ENCODE measurements at places on chromosomes 7 and 10.

- no peak for DNase-seq
Measured at GRCh38 chr7:47266131-47266706, 315.7 kb downstream of the TNS3 start.

DNA sequence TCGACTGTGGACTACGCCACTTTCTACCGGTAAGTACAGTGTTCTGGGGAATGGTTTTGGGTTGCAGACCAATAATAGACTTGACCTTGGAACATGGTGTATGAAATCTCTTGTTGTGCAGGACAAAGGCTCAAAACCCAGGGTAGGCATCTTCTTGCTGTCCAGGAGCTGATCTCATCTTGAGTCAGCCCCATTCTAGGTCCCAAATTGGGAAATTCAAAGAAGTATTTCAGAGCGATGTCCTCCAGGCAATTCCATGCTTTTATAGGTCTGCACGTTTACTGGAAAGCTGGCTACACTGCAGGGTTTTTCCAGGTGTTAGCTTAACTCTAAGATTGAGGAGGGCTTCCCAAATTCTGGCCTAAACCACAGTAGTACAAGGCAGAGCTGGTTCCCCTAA, 180.7 kb downstream of the BMPER start:
- DNase-seq, result no peak

DNA sequence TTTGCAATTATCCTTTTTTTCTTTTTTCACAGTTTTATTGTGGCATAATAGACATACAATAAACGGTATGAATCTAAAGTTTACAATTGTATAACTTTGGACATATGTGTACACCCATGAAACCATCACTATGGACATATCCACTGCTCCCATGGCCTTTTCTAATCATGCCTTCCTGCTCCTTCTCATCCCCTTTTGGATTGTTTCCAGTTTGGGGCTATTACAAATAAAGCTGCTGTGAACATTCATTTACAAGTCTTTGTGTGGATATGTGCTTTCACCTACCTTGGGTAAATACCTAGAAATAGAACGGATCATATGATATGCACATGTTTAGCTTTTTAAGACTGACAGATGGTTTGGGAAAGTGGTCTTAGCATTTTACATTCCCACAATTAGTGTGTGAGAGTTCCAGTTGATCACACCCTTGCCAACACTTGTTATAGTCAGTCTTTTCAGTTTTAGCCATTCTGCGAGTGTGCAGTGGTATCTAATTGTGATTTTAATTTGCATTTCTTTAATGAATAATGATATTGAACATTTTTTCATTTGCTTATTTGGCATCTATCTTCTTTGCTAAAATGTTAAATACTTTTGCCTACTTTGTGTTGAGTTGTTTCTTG, 120.9 kb upstream of the KAT6B start:
- DNase-seq, result no peak

- no peak for DNase-seq
Measured at GRCh38 chr7:135152442-135152841, 4.6 kb downstream of the TMEM140 start.

GRCh38 chr10:11407939-11408338, 203.5 kb downstream of the USP6NL start:
- DNase-seq, result no peak

DNA sequence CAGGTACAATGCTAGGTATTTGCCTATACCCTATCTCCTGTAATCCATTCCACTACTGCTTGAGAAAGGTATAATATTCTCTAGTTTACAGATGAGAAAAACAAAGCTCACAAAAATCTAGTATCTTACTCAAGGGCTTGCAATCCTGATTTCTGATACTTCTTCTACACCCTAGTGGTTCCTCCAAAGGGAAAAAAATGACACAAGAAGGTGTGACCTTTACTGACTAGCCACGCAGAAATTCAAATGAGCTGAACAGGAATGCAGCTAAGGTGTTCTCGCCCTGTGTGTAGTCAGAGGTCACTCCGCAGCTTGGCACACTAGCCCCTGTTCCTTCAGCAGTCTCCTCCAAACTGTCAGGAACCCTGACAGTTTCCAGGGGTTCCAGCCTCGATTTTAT, 59.5 kb upstream of the TM9SF3 start:
- no peak for DNase-seq

DNA sequence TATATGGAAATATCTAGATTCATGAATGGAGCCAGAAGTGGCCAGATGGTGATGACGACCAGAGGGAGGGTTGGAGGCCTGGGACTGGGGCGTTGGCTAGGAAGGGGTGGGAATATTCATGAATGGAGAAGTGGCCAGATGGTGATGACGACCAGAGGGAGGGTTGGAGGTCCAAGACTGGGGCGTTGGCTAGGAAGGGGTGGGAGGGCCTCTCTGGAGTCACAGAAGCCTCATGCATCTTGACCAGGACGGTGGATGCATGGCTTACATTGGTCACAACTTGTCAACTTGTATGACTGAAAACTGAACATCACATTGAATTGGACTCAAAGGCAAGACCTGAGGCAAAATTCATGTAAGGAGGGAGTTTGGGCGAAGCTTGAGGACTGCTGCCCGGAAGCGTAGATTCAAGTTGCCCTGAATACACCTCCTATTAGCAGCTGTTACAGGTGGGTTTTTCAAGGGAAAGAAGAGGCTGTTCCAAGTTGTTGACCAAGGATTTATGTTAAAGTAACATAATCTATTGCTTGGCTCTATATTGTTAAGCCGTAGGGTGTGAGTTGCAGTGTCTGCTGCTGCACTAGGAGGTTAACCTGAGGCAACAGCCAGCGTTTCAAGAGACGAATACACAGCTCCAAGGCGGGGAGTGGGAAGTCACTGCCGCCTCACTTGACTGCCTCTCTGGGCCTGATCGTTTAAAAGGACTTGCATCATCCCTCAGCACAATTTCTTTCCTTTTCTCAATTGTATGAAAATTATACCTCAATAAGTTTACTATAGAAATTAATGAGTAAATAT, 55.1 kb upstream of the FAM20C start:
- DNase-seq, result no peak

DNA sequence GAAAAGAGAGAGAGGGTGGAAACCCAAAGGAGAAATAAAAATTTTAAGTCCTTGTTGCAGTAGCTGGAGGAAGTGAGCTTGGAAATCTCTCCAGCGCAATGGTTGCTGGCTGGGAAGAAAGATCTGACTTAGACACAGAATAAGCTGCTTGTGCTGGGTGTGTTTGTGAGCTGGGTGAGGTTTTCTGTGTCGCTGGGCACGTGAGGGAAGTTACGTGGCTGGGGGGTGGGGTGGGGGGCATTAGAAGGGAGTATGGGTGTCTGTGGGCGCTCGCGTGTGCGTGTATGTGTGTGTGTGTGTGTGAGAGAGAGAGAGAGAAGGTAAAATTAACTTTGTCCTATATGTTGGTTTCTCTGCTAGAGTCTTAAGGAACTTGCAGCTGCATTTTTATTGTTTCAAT, 11.6 kb downstream of the TCF7L2 start:
- no peak for DNase-seq

- no peak for DNase-seq
Measured at GRCh38 chr10:14569274-14570060, 205.2 kb downstream of the FAM107B start.

DNA sequence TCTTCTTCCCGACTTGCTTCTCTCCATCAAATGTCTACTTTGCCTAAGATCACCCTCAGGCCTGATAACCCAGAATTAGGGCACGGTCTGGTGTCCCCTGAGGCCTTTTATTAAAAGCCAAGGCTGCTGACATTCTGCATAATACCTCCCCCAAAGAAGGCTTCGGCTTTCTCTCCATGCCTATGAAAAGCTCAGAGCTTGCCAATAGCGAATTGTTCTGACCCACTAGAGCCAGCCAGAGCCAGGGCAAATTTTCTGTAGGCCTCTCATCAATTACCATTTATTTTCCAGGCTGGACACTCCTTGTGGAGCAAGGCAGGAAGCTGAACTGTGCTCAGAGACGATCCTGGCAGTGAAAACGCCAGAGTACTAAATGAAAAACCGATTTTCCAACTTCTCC, 64.3 kb upstream of the ADRB1 start:
- no peak for DNase-seq

DNA sequence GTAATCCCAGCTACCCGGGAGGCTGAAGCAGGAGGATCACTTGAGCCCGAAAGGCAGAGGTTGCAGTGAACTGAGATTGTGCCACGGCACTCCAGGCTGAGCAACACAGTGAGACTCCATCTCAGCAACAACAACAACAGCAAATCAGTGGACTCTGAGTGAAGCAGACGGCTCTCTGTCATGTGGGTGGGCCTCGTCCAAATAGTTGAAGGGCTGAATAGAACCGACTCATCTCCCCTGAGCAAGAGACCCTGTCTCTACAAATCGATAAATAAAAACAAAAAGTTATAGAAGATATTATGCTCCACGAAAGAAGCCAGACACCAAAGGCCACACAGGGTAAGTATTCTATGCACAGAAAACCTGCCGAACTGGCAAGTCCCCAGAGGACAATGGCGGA, 45.9 kb downstream of the UNCX start:
- no peak for DNase-seq

DNA sequence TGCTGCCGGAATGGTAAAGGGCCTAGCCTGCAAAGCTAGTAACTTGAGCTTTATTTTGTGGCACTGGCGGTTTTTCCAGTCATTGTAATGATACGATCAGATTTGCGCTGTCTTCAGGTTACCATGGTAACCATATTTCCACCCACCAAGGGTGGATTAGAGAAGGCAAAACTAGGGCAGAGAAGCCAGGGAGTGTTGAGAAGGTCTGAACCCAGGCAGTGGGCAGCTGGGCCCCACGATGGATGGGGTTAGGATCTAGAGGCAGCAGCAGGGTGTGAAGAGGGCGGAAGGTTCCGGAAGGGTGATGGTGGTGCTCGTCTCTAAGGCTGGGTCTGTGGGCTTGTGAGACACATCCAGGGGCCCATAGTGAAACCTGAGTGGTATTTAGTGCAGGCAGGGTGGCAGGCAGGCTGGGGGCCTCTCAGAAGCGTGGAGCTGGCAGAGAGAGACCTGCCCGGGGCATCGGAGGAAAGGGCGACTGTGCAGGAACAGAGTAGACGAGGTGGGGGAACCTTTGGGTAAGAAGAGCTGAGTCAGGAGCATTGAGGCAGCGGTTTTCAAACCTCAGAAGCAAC, 87.9 kb upstream of the GTF2I start:
- DNase-seq, result no peak

DNA sequence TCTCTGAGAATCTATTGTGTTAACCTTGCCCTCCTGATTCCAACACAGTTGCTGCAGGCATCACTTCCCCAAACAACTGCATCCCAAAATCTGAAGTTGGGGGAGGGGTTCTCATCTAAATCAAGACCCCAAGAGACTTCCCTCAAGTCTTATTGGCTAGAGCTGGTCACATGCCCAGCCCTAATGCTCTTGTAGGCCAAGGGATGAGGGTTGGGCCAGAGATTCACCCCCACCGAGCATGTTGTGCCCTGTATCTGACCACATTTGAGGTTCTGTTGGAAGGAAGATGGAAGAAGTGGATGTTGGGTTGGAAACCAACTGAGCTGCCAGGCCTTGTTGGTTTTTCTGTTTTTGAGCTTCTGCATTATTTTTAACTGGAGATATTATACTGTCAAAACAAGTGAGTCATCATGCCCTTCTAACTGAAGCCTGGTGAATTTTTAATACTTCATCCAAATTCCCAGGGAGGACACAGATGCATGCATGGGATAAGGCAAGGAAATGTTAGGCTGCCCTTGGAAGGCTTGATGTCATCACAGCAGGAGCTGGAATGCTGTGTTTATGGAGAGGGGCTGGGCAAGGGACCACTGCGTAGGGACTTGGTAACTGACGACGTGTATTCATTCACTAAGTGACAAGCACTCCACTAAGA, 68.6 kb upstream of the CACUL1 start:
- DNase-seq, result no peak

DNA sequence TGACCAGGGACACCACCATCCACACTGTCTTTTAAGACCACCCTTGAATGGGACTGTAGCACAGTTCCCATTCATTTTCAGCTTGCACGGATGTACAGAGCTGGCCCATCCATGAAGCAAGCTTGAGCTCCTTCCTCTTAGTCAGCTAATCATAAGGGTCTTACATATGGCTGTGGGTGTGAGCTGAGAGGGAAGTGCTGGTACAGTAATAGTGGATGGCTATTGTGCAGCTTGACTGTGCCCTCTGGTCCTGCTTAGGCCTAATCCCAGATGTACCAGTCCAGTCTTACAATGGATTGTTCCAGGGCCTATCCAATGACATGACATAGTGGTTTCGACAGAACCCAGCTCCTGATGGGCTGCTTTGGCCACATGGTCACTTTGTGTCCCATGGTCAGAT, 96.9 kb upstream of the ZNF438 start:
- no peak for DNase-seq

GRCh38 chr10:44993226-44993921, 7.3 kb upstream of the ZNF22 start:
- no peak for DNase-seq

- DNase-seq, result no peak
Measured at GRCh38 chr10:63409465-63410027, 56.2 kb downstream of the JMJD1C start.

DNA sequence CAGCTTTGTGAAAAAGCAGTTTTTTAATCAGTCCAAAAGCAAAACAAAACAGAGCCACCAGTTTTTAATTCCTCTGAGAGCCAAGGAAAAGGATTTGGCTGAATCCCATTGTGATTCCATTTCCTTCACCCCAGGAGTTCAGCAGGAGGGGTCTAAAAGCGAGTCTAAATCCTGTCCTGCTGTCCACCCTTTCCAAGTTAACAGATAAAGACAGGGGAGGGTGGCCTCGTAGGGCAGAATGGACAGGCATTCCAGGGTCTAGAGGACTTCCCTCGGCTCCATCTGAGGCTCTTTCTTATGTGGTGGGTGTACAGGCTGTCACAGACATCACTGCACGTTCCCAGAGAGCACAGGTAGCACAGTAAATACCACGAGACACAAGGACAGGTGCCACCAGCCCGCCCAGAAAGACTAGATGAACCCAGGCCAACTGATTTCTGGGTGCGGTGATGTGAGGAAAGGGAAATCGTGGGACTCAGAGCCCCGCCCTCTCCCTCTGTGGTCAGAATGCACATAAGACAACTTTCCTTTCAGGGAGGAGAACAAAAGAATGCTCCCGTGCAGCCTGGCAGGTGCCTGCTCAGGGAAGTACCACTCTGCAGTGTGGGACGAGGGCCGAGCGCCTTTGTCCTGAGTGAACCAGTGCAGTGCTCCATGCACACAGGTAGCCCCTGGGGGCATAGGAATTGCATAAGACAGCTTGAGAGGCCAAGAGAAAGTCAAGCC, 119.7 kb downstream of the ABLIM1 start:
- peak; percentile 32 for DNase-seq

- no peak for DNase-seq
Measured at GRCh38 chr7:5232874-5233273, 42.8 kb downstream of the WIPI2 start.

GRCh38 chr10:6158276-6158675, 44.5 kb upstream of the PFKFB3 start:
- DNase-seq, result no peak
